ENCODE measurements at places on chromosomes 7 and 10.

DNA sequence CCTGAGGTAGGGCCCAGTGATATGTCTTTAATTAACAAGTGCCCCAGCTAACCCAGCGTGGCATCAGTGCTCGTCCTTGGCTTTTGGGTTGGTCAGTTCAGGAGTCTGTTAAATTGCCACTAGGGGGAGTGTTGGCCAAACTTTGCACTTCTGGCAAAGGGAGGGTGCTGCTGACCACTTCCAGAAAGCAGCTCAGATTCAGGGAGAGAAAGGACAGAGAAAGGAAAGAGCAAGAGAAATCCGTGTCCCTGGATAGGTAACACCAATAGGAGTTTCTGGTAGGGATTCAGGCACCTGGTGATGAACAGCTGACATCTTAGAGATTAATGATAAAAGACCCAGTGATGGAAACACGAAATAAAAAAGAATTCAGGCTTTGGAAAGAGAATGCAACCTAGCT lies 243.1 kb upstream of the AOAH start:
- peak; percentile 67 for DNase-seq

- DNase-seq, result peak; percentile 11
Observed at GRCh38 chr7:18610331-18610948, 114.9 kb downstream of the HDAC9 start.

- no peak for DNase-seq
Observed at GRCh38 chr10:92410501-92410900, 119.5 kb downstream of the MARCHF5 start.

DNA sequence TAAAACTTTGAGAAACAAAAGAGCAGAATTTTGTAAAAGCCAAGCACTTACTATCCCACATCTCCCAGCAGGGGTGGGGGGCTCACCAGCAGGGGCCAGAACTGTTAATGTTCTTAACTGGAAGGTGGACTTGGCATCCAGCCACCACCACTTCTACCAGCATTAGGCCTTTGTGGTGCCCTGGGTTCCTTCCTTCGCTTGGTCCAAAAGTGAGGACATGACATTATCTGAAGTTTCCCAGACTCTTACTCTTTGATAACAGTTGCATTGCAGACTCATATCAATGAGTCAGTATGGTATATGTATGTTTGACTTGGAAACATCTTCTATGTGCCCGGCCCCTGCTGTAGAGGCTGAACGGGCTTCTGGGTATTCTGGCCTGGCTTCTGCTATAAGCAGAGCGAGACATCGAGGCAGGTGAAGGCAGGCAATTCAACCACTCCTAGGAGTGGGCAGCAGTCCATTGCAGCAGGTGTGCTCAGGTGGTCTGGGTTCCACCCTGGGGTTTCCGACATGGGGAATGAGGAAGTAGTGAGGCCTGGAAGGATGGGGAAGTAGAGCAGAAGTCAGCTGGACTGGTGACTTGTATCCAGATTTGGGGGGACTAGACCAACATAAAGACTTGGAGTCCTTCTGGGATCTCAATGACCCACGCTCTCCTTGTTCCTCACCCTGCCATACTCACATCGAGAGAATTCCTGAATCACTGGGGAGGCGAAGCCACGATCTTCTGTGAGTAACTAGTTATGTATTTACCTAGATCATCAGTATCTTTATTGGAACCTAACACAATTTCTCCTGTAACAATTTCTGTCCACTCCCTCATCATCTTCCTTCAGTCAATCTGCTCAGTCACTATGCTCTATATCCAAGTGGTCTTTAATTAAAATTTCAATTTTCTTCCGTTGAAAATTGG lies 4.1 kb downstream of the ZNF777 start:
- DNase-seq, result peak; percentile 43

DNA sequence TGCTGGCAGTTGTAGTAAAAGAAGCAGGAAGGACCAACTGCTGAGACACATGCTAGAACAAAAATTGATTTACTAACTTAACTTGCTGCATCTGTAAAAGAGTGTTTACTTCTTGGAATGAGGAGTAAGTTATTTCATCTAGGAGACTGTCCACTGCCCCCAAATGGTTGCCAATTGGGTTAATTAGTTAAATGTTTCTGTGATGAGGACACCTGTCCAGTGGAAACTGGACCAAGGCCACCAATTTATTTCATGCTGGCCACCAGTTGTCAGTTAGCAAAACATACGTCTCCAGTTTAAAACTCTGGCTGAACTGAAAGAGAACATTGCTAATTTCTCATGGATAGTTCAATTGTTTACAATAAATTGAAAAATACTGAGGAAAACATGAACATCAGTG lies 191.7 kb downstream of the PPP1R9A start:
- DNase-seq, result no peak

GRCh38 chr7:39547336-39547735 lies 18.9 kb upstream of the YAE1 start:
- no peak for DNase-seq

- no peak for DNase-seq
Observed at GRCh38 chr10:66862687-66863258, 63.1 kb upstream of the LRRTM3 start.

GRCh38 chr7:22433710-22434460 lies 66.1 kb downstream of the STEAP1B start:
- peak; percentile 25 for DNase-seq

- no peak for DNase-seq
Observed at GRCh38 chr10:91865562-91866081, 43.7 kb downstream of the FGFBP3 start.

- no peak for DNase-seq
Observed at GRCh38 chr7:108091461-108091831, 38.7 kb downstream of the LAMB4 start.

DNA sequence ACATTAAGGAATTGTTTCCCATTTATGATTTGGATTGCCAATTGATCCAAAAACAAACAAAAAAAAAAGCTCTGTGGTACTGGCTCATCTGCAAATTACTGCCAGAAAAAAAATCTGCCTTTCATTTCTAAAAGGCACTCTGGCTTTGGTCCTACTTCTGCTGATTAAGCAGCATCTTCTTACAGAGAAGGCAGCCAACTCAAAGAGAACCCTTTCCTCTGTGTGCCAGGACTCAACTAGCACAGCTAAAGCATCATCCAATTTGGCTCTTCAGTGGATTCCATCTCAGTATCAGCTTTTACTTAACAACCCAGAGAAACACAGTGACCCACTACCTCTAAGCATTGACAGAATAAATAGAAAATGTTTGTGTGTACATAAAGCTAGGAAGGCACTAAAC lies 80.6 kb downstream of the GSAP start:
- DNase-seq, result no peak

- DNase-seq, result no peak
Observed at GRCh38 chr10:111017098-111017497, 59.7 kb upstream of the ADRA2A start.

DNA sequence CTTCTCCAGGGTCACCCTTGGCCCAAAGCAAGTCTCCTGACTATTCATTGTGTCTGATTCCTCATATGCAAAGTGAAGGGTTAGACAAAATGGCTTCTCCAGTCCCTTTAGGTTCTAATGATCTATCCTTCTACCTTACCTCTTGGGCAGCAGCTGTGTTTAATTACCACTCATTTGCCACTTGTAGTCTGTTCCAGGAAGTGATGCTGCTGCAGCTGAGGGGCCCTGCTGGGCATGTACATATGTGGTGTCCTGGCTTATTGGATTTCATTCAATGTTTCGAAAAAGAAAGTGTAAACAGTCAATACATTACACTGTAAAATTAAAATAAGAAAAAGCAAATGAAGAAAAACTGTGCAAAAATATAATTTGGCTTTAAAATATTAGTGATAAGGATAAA lies 36.6 kb downstream of the SCIN start:
- DNase-seq, result no peak

DNA sequence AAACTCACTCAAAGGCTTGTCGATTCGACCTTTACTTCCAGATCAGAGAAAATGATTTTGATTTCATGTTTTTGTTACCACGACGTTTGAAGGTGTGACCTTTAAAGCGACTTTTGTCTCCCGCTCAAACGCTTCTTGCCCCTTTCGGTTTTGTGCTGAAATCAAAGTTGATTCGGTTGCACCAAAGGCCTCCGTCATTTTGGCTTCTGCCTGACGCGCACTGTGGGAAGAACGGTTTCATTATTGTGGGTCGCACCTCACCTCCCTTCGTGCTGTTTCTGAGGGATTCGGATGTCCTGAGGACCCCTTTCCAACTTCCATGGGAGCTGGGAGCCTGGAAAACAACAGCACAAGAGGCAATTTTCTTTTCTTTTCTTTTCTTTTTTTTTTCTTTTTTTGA lies 176.9 kb downstream of the DNAJB6 start:
- no peak for DNase-seq

DNA sequence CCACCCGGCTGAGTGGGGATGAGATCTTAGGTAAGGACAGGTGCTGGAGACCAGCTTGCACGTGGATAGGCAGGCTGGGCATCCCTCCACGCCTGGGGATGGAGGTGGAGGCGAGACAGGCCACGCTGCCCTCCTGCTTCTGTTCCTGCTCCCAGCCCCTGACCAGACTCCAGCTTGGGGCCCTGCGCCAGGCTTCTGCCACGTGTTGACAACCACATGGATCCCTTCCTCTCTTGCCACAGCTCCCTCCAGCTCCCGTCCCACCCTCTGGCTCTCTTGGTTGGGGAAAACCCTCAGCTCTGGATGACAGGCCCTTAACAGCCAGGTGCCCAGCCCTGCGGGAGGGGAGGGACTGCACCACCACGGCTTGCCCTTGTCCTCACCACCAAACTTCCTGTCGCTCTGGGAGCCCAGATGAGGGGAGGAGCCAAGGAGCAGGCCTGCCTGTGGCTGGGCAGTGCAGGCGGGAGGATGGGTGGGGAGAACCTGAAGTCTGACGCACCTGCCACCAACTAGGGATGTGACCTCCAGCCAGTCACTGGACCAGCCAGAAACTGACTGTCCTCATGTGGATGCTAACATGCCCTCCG lies 36.0 kb downstream of the KCNH2 start:
- no peak for DNase-seq

DNA sequence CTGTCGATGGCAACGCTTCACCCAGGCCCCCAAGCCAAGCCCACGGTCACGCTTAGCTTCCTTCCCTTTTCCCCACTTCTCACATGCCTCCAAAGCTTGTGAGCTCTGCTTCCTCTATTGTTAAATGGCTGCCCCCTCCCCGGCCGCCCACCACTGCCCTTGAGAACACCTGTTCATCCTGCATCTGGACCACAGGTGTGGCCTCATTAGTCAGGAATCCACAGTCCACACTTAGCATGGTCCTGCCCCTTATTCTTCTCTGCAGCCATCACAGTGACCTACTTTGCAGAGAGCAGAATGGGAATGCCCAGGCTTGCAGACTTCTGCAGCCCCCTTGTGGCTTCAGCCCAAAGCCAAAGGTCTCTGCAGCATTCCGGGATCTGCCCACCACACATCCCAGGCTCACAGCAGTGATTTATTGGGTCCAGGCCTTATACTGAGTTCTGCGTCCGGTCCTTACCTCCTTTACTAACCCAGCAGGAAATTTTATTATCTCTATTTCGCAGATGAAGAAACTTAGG lies 66.9 kb downstream of the PTPRE start:
- DNase-seq, result no peak

DNA sequence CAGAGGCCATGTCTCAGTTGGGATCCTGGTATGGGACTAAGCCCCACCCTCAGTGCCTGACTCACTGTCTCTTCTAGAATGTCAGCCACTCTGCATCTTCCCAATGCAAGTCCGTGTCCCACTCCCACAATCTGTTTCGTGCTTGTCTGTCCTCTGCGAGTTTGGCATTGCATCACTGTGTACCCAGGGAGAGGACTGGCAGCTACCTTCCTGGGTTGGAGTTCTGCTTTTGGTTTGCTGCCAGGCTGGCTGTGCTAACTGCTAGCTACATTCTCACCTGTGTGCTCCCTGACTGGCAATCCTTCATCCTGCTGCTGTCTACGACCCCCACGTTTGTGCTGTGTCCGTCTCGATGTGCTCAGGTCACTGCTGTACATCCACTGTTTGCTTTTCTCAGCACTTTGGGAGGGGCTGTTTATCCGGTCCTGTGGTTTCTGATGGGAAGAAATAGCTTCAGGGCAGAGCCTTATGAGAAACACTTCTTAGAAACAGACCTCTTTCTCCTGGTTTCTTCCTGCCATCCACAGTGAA lies 56.0 kb upstream of the GLI3 start:
- DNase-seq, result no peak

DNA sequence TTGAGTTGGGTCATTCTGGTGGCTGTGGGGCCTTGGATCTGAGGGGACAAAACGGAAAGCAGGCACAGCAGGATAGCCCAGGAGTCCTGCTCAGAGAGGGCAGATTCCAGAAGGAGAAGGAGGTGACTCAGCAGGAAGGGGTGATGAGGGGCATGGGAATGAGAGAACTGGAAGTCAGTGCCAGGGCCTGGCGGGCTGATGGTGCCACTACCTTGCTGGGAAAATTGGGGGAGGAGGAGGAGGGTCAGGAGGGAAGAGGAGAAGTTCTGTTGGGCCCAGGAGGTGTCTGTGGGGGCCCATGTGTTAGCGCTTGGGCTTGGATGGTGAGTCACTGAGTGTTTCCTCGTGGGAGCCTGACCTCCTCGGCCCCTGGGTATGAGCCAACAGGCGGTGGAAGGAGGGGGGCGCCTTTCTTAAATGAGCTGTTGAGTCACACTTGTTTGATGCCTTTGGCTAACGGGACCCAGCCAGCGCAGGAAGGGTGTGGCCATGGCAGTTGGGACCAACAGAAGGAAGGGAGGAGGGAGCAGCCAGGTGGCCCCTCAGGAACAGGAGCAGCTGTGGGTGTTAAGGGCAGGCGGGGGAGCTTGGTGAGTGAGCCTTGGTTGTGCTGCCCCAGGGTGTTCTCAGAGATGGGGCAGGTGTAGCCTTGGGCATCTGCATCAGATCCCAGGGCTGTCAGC lies 130.0 kb upstream of the BTBD16 start:
- peak; percentile 98 for DNase-seq

DNA sequence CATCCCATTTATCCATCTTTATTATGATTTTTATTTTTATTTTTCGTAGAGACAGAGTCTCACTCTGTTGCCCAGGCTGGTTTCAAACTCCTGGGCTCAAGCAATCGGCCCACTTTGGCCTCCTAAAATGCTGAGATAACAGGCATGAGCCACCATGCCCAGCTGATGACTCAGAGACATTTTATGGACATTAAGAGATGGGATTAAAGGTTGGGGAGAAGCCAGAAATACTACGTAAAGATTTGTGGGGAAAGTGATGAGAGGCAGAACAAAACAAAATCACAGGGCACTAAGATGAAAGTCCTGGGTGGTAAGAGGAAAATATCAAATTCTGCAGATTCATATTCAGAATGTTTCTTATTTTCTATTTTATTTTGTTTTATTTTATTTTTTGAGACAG lies 7.6 kb downstream of the WNT8B start:
- DNase-seq, result no peak

DNA sequence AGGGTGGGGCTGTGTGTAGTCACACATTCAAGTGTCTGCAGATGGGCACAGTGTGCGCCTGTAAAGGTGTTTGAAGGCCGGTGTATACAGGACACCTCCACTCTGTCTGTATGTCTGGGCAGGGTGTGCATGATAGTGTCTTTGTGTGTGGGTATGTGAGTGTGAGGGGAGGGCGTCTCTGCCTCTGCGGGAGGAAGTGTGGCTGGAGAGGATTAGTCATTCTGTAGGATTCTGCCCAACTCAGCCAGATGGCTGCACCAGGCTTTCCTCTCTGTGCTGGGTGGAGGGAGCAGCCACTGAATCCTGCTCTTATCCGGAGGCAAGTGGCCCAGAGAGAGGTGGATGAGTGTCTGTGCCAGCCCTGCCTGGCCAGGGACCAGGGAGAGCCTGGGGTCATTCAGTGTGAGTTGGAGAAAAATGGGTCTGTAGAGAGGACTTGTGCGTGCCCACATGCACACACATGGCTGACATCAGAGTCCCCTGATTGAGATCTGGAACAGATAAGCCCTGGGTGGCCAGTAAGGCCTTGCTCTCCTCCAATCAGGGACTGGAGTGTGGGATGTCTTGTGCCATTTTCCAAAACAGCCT lies 1.7 kb downstream of the SFXN3 start:
- peak; percentile 87 for DNase-seq

- no peak for DNase-seq
Observed at GRCh38 chr10:100781145-100781665, 35.8 kb downstream of the PAX2 start.

Data from RCC 7860 (cell line).